ENCODE measurements at places on chromosomes 16 and 17. TPM values are rescaled to one million over a fixed set of nuclear protein-coding genes. Genes with fewer than 3 reads are reported as not detected.

The TRAP1 gene
- total RNA-seq = 46.9 TPM

The KRT28 gene
- not detected for total RNA-seq

GRCh38 chr17:82267575-82268379, 5.7 kb downstream of the CSNK1D start:
- DNase-seq = peak; percentile 99

DNA sequence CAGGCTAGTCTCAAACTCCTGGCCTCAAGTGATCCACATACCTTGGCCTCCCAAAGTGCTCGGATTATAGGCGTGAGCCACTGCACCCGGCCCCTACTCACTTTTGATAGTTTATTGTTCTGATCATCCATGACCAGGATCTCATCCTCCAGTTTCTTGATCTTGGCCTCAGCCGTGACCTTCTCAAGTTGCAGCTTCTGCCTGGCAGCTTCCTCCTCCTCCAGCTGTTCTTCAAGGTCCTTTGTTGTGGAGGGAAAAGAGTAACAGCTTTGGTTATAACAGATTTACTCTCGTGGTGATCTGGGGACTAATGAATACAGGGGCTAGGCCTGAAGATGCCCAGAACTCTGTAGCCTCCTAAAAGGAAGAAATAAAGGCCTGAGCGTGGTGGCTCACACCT, 89.9 kb downstream of the NDE1 start:
- DNase-seq = no peak

- no peak for DNase-seq
These were observed 8.2 kb upstream of the SALL1 start for GRCh38 chr16:51159296-51159695.
